ENCODE measurements at places on chromosomes 2 and 18.

DNA sequence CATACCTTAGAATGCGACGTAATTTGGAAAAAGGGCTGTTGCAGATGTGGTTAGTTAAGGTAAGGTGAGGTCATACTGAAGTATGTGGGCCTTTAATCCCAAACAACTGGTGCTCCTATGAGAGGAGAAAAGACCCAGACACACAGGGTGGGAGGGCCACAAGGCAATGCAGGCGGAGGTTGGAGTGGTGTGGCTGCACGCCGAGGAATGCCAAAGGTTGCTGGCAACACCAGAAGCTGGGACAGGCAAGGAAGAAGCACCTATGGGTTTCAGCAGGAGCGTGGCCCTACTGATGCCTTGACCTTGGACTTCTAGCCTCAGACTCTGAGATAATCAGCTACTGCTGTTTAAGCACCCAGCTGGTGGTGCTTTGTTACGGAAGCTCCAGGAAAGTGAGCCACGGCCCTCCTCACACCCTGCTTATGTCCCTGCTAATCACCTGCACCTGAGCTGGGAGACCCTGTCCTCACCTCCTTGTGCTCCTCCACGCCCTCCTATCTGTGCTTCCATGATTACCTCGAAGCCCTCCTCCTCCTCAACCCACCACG is 48.3 kb upstream of the LAMA1 start:
- DNase-seq = no peak

DNA sequence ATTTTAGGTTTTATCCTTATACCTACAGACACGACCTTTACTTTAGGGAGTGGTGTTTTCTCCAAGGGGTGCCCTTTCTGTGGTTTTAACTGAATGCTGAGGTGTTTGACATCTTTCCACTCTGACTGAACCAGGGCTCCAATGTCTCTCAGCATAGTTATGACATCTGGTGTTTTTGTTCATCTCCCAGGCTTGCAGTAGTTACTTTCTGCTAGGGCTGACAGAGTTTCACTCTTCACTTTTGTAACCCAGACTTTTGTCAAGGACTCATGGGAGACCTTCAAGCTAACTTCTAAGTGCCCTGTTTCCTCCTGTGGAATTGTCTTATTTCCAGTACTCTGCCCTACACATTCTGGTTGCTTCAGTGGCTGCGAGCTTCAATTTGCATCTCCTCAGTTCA is 103.1 kb downstream of the CCDC85A start:
- DNase-seq = no peak

GRCh38 chr18:55790296-55790695 is 202.3 kb upstream of the TCF4 start:
- DNase-seq = peak; percentile 59

- DNase-seq = no peak
These were observed 170.8 kb upstream of the FHL2 start for GRCh38 chr2:105569606-105570005.

GRCh38 chr18:45839414-45840395 is 14.2 kb downstream of the SIGLEC15 start:
- no peak for DNase-seq

DNA sequence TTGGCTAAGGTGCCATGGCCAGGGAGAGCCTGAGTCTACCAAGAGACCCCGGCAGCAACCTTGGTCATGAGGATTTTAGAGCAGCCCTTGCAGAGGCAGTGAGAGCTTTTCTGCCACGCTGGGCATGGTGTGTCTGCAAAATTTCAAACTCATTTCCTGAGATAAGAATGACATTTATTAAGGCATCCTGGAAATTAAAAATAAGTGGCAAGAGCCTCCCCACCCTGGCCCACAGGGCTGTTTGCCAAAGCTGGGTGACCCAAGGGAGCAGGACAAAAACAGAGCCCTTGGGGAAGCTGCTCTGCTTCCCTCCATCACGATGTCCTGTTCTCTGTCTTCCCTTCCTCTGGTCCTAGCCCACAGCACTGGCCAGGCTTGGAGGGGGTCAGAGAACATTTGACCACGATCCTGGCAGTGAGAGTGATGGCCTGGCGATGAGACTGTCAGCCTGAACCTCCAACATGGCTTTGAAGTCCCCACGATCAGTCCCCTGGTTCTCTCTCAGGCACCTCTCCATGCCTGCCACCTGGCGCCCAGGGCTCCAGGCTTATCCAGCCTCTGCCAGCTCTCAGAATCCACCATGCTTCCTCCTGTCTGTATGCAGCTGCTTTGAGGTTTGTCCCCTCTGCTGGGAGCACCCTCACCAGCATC is 68.9 kb upstream of the RMDN2 start:
- DNase-seq = no peak

DNA sequence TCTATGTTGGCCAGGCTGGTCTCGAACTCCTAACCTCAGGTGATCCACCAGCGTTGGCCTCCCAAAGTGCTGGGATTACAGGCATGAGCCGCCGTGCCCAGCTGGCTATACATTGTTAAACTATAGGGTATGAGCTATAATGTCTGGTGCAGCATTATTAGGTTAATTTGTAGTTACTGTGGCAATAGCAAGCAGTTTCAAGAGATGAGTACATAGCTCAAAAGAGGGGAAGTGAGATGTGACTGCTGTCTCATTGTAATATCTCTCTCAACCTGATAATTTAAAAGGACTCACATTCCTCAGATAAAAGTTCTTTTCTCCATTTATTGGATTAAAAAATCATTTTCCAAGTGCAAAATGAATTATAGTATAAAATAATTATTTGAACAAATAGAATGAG is 116.4 kb downstream of the INO80D start:
- DNase-seq = no peak

DNA sequence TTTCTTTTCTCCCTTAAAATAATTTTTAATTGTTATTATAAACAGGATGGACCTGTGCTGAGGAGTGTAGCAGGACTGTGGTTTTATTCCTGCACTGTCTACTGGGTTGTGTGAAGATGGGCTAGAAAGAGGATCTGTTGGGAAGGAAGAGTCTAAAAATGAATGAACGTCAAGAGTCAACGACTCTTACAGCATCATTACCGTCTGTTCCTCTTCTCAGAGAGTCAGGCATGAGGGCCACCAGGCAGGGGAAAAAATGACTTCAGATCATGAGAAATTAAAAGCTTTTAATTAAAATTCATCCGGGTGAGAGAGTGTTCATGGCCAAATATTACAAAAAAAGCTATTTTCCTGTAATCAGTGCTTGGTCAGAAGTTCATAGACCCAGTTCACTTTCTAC is 32.6 kb downstream of the SRSF7 start:
- no peak for DNase-seq

DNA sequence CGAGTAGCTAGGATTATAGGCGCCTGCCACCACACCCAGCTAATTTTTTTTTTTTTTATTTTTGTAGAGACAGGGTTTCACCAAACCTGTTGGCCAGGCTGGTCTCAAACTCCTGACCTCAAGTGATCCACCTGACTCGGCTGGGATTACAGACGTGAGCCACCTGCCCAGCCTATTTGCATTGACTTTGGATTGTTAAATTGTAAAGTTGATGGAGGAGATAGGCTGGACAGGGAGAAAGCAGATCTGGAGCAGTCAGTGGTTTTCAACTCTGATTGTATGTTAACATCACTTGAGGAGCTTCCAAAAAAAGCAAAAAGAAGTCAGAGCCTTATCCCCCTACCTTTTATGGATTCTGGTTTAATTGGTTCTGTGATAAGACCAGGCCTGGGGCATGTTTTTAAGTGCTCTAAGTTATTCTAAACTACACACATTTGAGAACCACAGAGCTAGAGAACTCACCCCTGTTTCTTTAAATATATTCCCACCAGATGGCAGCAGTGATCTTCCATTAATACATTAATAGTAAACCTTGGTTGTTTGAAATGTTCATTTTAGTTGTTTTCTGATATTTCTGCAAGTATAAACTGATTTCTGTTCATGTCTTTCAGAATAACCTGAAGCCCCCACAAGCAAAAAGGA is 7.5 kb downstream of the C2orf49 start:
- DNase-seq = peak; percentile 24

- DNase-seq = no peak
These were observed 88.2 kb upstream of the BOD1L2 start for GRCh38 chr18:57058734-57059133.

GRCh38 chr2:23505218-23505983 is 120.4 kb downstream of the KLHL29 start:
- DNase-seq = no peak

DNA sequence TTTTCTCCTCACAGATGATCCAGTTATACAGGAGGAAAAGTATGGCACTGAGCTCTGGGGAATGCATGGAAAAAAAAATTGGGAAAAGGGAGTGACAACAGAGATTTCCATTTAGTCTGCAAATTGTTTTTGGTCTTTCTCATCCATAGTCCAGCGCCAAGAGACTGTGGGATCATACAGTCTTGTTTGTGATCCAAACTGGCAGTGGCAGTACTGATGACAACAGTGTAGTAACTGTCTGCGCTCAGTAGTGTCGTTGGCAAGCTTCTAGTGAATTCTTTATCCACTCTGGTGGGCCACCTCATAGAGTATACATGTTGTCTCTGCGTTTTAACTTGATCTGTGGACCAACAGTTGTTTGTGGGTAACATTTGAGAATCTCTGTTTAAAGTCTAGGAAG is 37.9 kb downstream of the GALNT1 start:
- no peak for DNase-seq

- no peak for DNase-seq
These were observed 100.5 kb downstream of the TACR1 start for GRCh38 chr2:75098856-75099255.

DNA sequence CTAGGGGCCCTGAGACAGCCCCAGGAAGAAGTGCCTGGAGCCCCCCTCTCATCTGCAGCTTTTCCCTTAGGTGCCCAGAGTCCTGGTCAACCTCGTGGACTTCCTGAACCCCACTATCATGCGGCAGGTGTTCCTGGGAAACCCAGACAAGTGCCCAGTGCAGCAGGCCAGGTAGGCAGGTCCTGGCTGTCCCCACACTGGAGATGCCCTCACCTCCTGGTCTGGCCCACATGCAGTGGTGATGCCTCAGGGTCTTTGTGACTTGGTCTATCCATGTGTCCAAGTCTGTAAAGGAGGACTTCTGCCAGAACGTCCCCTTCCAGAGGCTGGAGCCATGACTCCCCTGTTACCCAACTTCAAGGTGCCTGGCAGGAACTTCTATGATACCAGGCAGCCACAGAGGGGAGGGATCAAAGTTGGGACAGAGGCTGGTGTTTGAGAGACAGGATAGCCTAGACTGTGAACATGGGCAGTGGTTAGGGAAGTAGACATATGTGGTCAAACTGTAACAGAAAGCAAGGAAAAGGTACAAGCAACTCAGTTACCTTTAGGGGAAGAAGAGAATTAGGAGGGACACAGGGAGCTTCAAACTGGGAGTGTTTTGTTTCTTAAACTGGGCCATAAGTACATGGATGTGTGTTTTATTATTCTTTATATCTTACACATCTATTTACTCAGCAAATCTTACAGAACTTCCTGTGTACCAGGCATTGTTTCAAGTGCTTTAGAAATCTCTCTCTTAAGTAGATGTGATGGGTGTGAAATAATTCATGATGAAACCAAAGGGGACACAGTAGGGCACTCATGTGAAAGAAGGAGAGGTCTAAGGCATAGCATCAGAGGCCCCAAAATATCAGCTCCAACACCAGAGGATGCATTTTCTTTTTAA is 107.1 kb downstream of the PLB1 start:
- DNase-seq = no peak

DNA sequence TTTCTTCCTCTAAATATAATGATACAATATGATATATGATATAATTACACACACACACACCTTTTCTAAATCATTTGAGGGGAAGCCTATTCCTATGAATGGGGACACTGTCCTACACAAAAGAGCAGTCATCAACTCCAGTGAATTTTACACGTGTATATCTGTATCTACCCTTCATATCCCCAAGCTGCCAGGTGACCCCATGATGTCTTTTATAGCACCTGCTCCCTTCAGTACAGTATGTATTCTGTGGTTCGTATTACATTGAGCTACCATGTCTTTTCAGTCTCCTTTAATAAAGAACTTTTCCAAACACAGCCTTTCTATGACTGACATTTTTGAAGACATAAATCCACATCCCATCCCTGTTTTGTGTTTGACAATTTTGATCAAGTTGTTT is 19.0 kb downstream of the TBC1D8 start:
- no peak for DNase-seq
